ENCODE measurements at places on chromosomes 3 and 15. TPM values are rescaled to one million over a fixed set of nuclear protein-coding genes. Genes with fewer than 3 reads are reported as not detected.
A peak's percentile ranks its signal among the peaks of the same experiment; 100 is the strongest.

The MORC1 gene
- 0.06 TPM for total RNA-seq

The RLBP1 gene
- total RNA-seq = not detected

The SPINT1 gene
- total RNA-seq = 114 TPM

The VILL gene
- 7.6 TPM for total RNA-seq

The SLC22A14 gene
- total RNA-seq = 0.19 TPM

DNA sequence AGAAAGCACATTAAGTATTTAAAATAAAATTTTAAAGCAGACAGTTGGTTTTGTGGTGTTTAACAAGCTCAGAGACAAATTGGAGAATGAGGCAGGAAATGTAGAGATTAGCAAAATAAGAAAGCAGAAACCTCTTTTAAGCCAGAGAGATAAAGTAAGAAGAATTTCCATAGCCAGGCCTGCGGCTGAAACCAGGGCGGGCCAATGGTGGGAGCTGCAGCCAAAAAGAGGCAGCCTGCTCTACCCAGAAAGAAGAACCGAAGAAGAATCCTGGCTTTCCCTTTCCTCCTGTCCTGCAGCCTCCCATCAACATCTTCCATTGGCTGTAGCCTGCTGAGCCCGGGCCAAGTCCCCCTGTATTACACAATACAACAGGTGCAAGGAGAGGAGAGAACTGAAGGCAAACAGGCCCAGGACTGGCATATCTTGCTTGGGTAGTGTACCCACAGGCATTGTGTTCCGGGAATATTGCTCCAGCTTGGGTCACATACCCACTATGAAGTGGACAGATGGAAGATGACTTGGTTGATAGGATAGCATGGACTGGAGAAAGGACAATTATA is 11.5 kb upstream of the TFG start:
- DNase-seq = no peak

DNA sequence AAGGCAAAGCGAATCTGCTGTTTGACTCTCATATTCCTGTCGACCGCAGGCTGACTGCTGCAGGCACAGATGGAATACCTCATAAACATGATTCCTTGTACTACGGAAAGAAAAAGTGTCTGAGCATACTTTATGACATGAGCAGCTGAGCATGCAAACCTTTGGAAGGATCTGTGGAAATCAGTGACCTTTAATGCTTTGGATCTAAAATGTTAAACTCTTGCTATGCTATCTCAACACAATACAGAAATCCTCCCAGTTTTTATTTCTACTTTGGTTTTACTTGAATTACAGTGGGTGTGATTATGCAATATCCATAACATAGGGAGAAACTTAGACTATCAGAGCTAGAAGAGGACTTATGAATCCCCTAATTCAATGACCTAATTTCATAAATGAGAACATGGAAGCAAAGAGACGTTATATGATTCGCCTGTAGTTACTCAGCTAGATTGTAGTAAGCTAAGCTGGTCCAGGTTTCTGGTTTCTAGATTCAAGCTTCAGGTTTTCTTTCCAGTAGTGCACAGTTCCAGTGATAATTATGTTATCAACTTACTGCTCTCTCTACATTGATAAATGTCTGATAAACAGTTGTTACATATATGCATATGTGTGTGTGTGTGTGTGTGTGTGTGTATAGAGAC is 127.6 kb upstream of the GBE1 start:
- DNase-seq = peak; percentile 17

DNA sequence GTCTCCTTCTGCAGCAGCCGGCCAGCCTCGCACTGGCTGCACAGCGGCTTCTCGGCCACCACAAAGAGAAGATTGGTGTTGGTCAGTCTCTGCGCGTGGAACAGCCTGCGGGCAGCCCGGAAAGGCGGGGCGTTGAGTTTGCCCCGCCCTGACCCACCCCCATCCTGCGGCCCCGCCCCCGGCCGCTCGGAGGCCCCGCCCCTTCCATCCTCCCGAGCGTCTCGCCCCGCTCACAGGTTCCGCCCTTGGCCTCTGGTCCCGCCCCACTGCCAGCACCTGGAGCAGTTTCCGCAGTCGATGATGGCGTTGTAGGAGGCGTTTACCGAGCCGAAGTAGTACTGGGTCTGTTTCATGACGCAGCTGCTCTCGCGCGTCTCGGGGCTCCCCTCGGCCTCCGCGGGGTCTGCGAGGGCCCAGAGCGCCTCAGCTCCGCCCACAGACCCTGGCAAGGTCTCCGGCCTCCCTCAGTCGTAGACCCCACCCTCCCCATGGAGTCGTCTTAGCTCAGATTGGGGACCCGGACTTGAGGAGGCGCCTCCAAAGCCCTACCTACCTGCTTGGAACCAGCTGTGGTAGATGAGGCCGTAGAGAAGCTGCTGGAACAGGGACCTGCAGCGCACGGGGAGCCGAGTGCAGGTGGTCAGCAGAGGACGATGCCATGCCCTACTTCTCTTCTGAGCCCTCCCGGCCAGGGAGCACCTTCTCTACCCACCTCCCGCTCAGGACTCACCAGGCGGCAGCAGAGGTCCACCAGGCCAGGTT is 5.9 kb upstream of the TMEM115 start:
- peak; percentile 91 for DNase-seq

DNA sequence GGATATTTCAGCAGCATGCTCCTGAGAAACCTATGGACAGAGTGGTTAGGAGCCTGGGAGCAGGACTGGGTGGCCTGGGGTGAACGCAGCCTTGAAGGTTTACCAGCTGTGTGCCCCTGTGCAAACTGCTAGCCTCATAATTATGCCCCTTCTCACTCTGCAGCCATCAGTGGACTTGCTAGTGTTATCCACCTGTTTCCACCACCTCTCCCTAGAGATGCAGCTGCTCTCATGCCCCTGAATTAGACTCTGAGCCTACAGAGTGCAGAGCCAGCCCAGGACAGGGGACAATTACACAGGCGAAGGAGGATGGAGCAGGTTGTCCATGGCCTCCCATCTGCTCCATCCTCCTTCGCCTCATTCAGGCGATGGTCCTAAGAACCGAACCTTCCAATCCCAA is 175.9 kb downstream of the ATP10A start:
- DNase-seq = no peak

DNA sequence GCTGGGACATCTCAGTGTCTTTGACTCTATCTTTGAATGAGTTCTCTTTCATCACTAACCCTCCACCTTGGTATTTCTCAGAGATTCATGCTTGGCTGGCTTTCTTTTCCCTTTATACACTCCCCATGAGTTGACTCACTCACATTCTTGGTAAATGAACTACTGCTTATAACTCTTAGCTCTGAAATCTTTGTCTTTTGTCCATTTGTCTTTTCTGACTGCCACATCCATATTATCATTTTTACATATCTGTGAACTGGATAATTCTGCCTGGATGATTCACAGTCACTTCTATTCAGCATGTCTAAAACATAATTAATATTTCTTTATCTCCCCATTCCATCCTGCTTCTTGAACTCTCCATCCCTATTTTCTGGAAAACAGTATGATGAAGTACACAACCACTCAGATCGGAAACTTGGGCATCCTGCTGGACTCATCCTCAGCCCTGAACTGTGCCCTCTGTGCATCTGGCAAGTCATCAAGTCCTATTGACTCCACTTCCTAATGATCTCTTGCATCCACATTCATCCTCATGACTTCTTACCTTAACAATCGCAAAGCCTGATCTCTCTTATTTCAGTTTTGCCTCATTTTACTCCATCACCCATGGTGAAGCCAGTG is 66.9 kb downstream of the KCNAB1 start:
- DNase-seq = no peak

- no peak for DNase-seq
Measured at GRCh38 chr3:52147804-52148203, 6.4 kb downstream of the POC1A start.

- DNase-seq = no peak
Measured at GRCh38 chr15:63038926-63039673, 3.4 kb upstream of the TPM1 start.

- DNase-seq = no peak
Measured at GRCh38 chr3:73716418-73716817, 91.7 kb upstream of the PDZRN3 start.

Measured in kidney (tissue), 22 donors.